DMS53 (cell line): ENCODE measurements at places on chromosomes 1 and 21.

DNA sequence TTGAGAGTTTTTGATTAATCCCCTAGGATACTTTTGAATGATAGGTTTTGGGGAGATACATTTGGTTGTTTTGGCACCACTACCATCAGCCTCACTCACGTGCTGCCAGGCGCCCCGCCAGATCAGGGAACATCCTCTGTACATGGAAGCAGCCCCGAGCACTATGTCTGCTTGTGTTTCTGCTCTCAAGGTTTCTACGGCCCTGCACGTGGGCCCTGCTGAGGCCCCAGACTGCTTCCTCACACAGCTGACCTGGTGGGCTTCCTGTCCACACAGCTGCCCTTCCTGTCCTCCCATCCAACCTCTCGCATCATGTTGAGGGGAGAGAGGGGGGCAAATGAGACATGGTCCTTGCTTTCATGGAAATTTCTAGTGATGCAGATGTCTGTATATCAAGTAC is 20.0 kb downstream of the ADARB1 start:
- no peak for DNase-seq

DNA sequence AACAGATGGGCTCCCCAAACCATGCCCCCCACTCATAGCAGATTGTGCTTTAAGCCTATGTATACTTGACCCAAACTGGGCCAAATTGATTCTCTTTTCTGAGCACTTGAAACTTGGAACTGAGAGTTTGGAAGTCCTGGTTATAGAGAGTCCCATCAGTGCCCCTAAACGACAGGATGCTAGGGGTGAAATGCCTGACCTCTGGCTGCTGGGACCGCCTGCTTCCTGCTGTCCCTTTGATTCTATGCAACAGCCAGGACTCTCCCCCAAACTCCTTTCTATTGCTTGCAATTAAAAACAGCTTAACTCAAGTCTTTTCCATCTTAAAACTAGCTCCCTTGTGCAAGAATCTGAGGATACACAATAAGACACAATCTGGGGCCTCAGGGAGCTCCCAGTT is 4.7 kb downstream of the C1orf210 start:
- DNase-seq: no peak

DNA sequence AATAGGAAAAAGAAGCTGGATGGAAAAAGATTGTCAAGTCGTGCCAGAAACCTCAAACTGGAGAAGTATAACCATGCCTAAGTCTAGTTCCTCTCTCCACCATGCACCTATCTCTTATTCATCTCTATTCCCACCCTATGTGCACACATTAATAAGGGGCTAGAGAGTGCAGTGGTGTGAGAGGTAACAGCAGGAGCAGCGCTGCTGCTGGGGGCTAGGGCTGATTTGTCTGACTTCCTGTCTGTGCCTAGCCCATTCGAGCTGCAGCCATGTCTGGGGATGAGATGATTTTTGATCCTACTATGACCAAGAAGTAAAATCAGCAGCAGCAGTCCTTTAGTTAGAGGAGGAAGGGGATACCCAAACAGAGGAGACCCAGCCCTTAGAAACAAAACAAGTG is 43.0 kb downstream of the TRIM33 start:
- DNase-seq: no peak

DNA sequence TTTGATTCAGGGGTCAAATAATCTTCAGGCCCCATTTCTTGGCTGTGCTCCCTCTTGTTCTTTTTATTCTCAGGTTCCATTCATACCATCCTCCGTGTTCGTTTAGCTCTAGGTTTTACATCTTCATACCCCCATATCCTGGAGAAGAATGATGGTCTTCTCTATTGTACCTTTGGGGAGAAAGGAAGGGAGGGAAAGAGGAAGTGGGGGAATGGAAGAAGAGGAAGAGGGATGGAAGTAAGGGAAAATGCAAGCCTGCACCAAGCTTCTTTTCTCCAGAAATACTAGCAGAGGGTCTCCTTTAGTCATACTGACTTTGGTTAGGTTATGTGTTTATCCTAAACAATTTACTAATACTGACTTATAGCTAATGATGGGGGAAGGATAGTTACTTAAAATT is 52.4 kb downstream of the FNBP1L start:
- no peak for DNase-seq

- DNase-seq: peak; percentile 56
Measured at GRCh38 chr1:196002906-196003305, 605.3 kb downstream of the KCNT2 start.

GRCh38 chr1:19138331-19138730 is 71.7 kb downstream of the UBR4 start:
- no peak for DNase-seq

DNA sequence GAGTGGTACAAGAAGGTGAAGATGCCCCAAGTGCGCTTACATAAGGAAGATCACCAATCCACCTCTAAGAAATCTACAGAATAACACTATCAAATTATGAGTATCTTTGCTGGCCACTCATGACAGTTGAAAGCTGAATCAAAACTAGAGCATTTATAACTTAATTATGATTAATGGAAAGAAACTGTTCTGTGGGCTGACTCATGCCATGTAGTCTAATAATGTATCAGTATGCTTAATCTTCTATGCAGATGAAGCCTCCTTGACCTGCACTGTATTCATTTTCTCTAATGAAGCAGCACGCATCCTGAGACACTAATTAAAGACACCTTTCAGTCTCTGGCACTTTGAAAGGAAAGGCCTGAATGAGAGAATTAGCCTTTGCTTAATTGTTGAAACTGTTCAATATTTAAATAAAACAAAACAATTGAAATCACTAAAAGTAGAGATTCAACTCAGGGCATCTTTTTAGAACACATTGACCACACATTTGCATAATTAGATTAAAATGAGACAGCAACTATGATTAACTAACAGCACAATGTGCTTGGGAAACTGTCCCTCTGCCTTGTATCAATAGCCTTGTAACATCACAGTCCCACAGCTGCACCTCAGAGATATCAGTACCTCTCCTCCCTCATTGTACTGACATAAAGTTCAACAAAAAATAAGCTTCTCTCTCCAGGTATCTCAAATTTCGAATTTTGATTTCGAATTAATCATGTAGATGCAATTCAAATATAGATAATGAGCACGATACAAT is 105.6 kb downstream of the NTPCR start:
- no peak for DNase-seq

GRCh38 chr21:32413697-32414578 is 1.4 kb downstream of the EVA1C start:
- peak; percentile 40 for DNase-seq

GRCh38 chr1:31760471-31761470 is 3.4 kb downstream of the ADGRB2 start:
- peak; percentile 95 for DNase-seq
